ENCODE measurements at places on chromosomes 4 and X.

GRCh38 chr4:113869743-113870375 is 108.3 kb upstream of the CAMK2D start:
- DNase-seq, result no peak

- DNase-seq, result no peak
Measured at GRCh38 chrX:11533199-11533651, 132.5 kb downstream of the ARHGAP6 start.

- DNase-seq, result no peak
Measured at GRCh38 chr4:95268819-95269565, 279.8 kb downstream of the UNC5C start.

DNA sequence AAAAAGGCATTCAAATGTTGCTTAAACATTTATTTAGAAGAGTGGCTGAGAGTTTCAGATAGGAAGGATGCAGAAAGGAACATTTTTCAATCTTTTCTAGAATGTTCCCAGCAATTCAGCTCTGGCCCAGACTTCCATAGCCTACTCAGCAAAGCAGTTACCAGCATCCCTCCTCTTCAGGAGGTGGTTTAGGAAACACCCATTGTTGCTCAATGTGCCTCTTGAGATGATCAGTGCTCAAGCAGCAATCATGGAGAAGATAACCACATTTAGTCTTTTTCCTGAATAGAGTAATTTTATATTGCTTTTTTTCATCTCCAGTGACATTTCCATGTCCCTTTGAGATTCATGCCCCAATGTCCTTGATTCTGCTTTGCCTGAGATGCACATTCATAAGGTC is 328.7 kb upstream of the PPARGC1A start:
- DNase-seq, result no peak

- DNase-seq, result no peak
Measured at GRCh38 chr4:25811374-25811690, 51.5 kb downstream of the SEL1L3 start.

- DNase-seq, result no peak
Measured at GRCh38 chr4:37885496-37885895, 5.4 kb upstream of the TBC1D1 start.

GRCh38 chr4:142248946-142249345 is 597.2 kb downstream of the INPP4B start:
- no peak for DNase-seq

GRCh38 chr4:140680686-140681085 is 75.5 kb downstream of the TBC1D9 start:
- no peak for DNase-seq

DNA sequence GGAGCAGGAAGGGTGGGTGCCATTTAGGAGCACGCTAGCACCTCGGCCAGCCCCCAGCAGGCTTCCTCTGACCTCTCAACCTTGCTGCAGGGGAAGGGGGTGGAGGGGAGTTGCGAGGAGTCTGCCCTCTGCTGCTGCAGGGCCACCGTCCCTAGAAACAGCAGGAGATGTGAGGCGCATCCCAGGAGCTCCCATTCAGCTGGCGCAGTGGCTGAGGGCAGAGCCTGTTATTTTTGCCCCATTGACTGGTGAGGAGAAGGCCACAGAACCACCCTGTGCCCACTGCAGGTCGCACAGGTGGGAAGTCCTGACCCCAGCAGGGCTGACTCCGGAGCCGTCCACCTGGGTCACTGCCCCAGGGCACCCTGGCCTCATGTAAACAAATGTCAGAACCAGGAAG is 8.0 kb downstream of the PDE6B start:
- no peak for DNase-seq

DNA sequence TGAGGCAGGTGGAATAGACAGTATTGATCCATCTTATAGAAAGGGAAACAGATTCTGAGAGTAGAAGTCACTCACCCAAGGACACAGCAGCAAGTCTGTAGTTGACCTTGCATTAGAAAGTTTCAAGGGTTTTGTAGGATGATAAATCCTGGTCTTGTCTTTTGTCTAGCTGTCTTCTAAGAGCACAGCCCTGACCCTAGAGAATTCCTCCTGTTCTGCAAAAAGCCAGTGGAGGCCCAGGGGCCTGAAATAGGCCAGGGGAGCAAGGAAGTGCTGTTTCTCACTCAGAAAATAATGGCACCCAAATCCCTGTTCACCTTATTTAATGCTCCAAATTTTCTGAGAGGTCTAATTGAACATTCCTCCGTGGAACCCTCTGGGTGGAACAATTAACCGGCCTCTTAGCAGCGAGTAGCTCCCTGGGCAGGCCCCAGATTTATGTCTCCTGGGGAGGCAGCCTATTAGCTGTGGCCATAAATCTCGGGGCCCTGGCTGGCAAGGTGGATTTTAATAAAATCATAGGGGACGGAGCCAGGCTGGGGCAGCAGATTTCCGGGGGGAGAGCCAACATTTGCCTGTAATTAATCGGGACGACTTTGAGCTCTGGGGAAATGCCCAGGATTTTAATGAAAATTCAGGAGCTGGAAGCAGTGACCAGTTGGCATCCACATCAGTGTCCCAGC is 49.2 kb upstream of the MSX1 start:
- no peak for DNase-seq

DNA sequence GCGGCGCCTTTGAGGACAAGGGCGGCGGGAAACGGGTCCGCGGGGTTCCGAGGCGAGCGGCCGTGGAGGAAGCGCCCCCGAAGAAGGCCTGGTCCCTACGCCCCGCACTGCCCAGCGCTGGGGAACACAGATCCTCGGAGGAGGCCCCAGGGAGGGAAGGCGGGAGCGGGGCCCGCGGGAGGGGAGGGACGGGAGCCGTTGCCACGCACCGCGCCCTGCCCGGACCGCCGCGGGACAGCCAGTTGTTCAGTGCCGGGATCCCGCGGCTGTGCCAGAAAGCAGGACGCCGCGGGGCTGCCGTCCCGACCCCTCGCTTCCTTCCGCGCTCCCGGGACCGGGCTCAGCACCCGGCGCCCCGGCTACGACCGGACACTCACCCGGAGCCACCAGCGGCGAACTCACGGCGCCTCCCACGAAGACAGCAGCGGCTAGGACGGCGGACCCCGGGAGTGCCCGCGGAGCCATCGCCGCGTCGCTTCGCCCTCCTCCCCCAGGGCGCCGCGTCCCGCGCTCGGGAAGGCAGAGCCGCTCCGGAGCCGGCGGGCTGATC is 278 bp downstream of the RELL1 start:
- DNase-seq, result peak; percentile 70

DNA sequence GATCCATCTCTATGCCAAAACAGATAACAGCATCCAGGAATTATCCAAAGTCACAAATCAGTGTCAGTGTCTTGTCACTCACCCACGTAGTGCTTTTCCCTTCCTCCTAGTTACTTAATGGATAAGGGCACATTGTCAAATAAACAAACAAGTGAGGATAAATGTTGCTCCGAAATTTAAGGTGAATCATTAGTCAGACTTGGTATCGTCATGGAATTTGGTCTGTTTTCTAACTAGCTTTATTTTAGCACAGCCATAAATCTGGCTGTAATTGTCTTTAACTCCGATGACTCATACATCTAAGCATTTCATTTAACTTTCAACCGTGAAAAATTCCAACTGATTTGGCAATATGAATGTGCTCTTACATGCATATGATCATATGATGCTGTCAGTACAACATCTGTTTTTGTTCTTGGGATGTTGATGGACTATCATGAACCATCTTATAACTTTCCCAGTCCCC is 83.3 kb downstream of the SNCA start:
- DNase-seq, result no peak

DNA sequence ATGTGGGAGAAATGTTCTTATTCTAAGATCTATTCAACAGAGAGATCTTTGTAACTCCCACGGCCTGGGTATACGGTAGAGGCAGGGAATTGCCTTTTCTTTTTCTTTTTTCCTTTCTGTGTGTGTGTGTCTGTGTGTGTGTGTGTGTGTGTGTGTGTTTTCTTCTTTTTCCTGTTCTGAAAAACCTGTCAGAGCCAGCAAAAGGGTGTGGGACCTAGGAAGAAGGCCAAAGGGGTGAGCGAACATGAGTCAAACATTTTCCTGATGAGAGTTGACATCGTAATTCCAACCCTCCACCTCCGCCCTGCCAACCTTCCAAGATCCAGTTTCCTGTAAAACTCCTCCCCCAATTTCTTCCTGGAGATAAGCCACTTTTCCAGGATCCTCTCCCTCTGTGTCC is 2.8 kb upstream of the CHIC2 start:
- no peak for DNase-seq

GRCh38 chrX:68533656-68534055 is 34.8 kb downstream of the YIPF6 start:
- no peak for DNase-seq

DNA sequence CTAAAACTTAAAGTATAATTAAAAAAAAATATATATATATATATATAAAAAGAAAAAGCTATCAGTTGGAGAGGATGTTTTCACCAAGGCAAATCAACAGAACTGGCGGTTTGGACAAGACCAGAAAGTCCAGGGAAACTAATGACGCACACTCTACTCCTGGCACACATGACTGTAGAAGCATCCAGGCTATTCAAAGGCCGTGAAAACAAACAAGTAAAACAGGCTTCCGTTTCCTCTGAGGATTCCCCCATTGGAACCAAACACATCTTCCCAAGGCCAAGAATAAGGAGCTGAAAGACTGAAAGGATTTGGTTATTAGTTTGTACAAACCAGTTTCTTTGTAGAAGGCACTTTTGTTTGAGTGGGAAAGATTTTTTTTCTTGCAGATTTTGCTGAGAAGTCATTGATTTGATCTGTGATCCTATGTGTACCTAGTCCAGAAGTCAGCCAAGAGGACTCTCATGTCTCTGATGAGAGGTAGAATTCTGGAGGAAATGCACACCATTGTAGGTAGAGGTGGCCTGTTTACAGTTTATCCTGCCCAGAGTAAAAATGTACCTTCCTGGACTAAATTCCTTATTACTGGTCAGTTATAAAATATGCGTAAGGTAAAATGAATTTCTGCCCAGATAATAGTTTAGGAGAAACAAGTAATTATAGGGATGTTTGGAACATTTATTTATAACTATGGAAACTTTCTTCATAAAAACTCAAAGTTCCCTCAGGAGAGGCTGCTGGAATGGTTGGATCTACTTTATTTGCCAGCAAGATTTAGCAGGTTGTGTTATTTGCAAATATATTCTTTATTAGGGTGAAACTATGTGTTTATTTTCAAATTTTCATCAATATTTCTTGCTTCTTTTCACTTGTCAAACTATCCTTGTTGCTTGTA is 66.5 kb downstream of the DMP1 start:
- no peak for DNase-seq

GRCh38 chrX:64850371-64851082 is 125.7 kb downstream of the ZC4H2 start:
- DNase-seq, result peak; percentile 59

GRCh38 chrX:45743081-45743533 is 542.4 kb upstream of the DIPK2B start:
- no peak for DNase-seq

GRCh38 chr4:140102421-140102820 is 51.6 kb downstream of the MAML3 start:
- DNase-seq, result no peak

DNA sequence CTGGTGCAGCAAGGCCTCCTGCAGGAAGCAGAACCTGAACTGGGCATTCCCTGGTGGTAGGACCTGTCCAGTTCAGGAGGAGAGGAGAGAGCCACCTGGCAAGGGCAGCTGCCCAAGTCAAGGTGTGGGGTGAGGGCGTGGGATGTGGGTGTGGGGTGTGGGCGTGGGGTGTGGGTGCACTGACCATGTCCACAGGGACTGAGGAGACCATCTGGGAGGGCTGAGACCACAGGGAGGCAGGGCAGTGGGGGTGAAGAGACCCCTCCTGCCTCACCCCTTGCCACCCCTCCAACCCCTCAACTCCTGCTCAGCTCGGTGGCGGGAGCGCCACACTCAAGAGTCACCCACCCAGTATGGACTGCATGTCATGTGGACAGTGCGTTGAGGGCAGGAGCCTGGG is 117.9 kb downstream of the CPZ start:
- no peak for DNase-seq

DNA sequence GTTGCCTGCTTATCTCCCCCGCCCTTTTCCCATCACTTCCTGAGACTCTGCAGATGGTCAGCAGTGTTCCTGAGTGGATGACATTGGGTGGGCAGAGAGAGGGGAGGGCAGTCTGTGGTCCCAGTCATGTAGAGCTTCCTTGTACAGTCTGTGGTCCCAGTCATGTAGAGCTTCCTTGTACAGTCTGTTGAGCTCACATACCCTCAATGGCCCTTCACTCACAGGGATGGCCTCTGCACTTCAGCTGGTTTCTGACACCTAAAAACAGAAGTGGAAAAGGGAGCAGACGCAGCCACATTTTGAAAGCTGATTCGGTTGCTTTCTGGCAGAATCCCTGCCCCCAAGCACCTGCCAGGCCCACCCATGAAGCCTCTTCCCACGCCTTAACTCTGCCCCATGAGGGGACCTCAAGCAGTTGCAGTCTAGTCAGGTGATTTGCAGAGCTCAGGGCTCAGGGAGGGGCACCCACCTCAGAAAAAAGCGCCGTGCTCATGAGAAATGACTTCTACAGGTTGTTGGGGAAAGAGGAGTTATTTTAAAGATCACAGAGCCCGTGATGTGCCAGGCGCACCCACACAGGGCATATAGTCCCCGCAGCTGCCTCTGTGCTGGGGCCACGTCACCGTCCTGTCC is 3.6 kb upstream of the TMEM271 start:
- no peak for DNase-seq

GRCh38 chr4:3682236-3683076 is 83.7 kb upstream of the ADRA2C start:
- DNase-seq, result no peak

DNA sequence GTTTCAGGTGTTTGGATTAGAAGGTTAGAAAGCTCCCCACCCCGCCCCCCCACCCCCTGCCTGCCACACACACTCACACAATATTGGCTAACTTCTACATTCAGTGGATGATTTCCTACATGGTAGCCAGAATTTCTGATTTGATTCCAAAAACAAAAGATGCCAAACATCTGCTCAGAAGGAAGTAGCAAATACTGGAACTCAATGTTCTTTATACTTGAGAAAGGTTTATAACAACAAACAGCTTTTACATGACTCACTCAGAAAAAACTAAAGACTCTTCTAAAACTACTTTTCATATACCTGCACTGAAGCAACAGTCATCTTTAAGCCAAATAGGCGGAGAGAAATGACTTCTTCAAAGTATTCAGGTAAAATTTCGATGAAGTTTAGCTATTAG is 750.5 kb upstream of the POU3F4 start:
- DNase-seq, result no peak

GRCh38 chr4:47198791-47199190 is 167.4 kb downstream of the GABRB1 start:
- DNase-seq, result no peak

- DNase-seq, result no peak
Measured at GRCh38 chr4:95249426-95250021, 299.2 kb downstream of the UNC5C start.

DNA sequence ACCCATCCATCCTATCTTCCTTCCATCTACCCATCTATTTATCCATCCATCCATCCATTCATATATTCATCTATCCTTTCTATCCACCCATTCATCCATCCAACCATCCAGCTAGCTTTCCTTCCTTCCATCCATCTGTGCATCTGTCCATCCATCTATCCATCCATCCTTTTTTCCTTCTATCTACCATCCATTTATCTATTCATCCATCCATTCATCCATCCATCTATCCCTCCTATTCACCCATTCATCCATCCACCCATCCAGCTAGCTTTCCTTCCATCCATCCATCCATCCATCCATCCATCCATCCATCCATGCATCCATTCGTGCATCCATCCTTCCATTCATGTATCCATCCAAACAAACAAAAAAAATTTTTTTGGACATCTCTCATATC is 118.8 kb downstream of the PSAPL1 start:
- DNase-seq, result no peak

Data from activated CD8-positive, alpha-beta memory T cell treated with anti-CD3 and anti-CD28 coated beads, Interleukin-2, amount 10 ng/mL, durations not matched to agents 7 days and 5 days (primary cell).